ENCODE measurements at places on chromosomes 3 and 15. TPM values are rescaled to one million over a fixed set of nuclear protein-coding genes. Genes with fewer than 3 reads are reported as not detected.

EFHB gene
- 0.76 TPM for total RNA-seq

STAG1 gene
- 25.3 TPM for total RNA-seq

TMC3 gene
- total RNA-seq: not detected

GABRA5 gene
- 1.6 TPM for total RNA-seq

SLCO2A1 gene
- total RNA-seq: 67.6 TPM

CTXN2 gene
- not detected for total RNA-seq

STRA6 gene
- total RNA-seq: not detected

ZNF770 gene
- total RNA-seq: 35.8 TPM

ACSBG1 gene
- total RNA-seq: 0.32 TPM

LMAN1L gene
- total RNA-seq: 110 TPM

CD276 gene
- 77.5 TPM for total RNA-seq

LRRC31 gene
- total RNA-seq: not detected

LRRN1 gene
- 0.32 TPM for total RNA-seq

DNA sequence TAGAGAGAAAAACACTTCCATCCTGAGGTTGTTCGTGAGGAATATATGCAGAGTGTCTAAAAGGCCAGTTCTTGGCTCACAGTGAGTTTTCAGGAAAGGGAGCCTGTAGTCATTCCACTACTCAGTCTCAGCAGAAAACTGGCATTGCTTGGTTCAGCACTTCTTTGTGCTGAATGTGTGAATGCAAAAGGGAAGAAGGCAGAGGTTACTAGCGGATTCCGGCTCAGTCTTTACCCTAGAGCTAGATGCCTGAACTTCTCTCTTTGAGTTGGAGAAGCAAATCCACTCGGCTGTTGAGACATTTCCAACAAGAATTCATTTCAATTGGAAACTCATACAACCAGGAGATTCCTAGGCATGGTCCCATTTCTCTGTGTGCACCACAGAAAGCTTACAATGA, 23.1 kb upstream of the FRMD4B start:
- no peak for DNase-seq

- DNase-seq: peak; percentile 51
Measured at GRCh38 chr3:18008706-18009368, 266.4 kb upstream of the TBC1D5 start.

DNA sequence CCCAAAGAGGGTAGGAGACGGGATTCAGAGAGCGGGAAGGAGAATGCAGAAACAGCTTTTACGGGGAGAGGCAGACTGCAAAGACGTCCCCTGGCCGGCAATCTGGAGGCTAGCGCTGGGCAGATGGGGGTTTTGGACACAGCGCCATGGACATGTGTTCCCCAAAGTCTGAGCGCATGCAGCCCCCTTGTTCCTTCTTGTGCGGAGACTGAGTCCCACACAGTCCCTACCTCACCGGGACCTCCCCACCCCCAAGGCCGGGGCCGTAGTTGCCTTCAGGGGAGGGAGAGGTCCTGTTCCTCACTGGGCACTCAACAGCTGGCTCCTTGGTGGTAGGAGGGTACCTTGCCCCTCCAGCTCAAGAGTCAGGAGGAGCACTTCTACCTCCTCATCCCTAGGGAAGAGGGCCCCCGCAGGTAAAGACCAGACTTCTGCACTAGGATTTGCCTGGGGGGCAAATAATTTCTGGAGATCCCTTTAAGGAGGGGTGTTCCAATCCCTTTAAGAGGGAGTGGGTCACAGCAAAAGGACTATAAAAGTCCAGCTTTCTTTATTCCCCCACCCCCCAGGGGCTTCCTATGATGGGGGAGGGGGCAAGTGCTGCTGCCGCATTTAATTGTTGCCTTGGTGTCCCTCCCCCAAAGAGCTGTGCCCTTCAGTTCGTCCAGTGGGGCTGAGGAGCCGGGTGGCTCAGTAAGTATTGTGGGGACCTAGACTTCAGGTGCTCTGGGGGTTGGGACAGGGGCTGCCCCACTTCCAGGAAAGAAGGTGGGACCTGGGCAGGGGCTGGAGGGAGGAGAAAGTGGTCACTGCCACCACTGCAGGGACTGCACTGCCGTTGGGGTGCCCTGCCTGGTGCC, 3.6 kb upstream of the BAHD1 start:
- no peak for DNase-seq

- no peak for DNase-seq
Measured at GRCh38 chr15:42628761-42629160, 53.4 kb downstream of the STARD9 start.

- DNase-seq: no peak
Measured at GRCh38 chr3:197801891-197802778, 11.1 kb downstream of the LRCH3 start.

- no peak for DNase-seq
Measured at GRCh38 chr3:80232760-80233159, 465.0 kb upstream of the ROBO1 start.

DNA sequence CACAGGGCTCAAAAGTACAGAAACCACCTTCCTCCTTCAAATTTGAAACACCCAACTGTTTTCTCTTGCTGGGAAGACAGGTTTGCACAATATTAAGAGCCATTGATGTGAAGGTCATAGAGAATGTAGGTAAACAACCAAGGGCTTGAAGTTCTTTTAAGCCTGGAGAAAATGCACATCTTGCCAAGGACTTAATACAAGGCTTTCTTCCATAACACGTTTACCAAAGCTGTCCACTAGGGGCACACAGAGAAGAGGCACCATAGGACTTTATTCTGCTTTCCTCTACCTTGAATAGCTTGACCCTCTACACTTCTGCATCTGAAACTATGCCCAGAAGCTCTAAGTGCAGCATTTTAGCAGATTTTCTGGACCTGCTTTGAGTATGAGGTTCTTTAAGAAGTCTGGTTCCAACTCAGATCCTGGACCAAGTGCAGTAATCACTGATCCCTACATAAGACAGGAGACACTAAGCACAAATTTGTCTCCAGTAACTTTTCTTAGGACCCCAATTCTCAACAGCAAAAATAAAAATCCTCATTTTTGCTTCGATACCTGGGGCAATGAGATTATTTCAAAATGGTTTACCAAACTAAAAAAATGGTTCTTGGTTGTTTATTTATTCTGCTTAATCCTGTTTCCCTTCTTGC, 138.0 kb downstream of the FBN1 start:
- no peak for DNase-seq

- DNase-seq: no peak
Measured at GRCh38 chr15:65789759-65790425, 2.2 kb downstream of the DENND4A start.

GRCh38 chr3:179432021-179432420, 19.2 kb downstream of the GNB4 start:
- DNase-seq: no peak

DNA sequence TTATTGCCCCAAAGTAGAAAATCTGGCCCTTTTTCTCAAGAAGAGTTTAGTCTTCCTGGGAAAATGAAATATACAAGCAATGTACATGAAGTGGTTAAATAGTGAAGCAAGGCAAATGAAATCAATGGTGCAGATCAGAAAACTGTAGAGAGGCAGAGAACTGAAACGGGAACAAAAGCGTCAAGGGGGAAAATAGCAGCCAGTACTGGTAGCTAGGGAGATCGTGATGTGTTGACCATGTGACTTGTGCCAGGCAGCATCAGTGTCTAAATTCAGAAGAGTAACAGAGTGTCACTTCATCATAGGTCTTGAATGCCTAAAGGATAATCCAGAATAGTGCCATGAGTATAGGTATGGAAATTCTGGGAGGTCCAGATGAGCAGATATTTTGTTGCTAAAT, 163.1 kb downstream of the CHL1 start:
- no peak for DNase-seq

DNA sequence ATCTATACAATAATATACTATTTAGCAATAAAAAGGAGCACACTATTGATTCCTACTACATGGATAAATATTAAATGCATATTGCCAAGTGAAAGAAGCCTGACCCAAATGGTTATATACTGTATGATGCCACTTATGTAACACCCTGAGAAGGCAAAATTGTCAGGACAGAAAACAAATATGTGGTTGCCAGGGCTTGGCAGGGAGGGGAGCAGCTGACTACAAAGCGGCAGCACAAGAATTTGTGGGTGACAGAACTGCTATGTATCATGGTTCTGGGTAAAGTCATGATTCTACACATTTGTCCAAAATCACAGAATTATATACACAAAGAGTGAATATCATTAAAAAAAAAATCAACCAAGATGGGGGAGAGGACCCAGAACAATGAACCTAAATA, 22.5 kb downstream of the TBC1D2B start:
- DNase-seq: no peak

- DNase-seq: no peak
Measured at GRCh38 chr3:80051602-80051962, 283.8 kb upstream of the ROBO1 start.

- DNase-seq: peak; percentile 81
Measured at GRCh38 chr15:89101302-89102193, 13.3 kb downstream of the ABHD2 start.

DNA sequence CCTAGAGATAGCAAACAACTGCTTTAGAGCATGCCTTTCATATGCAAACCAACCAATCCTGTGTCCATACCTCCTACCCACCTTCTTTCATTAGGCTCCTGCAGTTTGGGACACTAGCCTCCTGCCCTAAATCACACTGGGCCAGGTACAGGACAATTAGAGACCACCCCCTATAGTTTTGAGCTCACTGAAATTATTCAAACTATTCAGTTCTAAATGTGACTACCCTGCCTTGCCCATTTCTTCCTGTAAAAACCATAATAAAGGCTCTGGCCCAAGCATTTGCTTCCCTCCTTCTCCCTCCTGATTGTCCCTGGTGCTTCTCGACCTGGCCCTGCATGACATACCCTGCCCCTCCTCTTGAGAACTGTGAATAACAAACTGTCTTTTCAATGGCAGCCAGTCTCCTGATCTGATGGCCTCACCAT, 31.4 kb upstream of the LRIG1 start:
- DNase-seq: no peak

- DNase-seq: no peak
Measured at GRCh38 chr3:27565201-27565852, 81.1 kb upstream of the SLC4A7 start.

- DNase-seq: no peak
Measured at GRCh38 chr15:69039516-69040225, 25.2 kb downstream of the NOX5 start.

DNA sequence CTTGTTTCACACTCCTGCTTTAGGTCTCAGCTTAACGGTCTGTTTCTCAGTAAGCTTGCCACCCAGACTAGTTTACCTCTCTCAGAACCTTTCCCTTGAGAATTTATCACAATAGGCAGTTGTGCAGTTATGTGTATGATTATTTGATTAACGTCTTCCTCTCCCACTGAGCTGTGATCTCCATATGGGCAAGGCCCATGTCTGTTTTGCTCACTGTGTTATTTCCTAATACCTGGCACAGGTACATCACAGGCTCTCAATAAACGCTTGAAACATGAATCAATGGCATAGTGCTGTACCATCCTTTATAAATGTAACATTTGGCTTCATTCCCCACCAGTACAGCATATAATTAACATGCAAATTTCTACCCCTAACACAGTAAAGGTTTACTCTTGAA, 29.1 kb upstream of the RARRES1 start:
- no peak for DNase-seq

- DNase-seq: peak; percentile 37
Measured at GRCh38 chr15:49215768-49216739, 46.0 kb downstream of the GALK2 start.

DNA sequence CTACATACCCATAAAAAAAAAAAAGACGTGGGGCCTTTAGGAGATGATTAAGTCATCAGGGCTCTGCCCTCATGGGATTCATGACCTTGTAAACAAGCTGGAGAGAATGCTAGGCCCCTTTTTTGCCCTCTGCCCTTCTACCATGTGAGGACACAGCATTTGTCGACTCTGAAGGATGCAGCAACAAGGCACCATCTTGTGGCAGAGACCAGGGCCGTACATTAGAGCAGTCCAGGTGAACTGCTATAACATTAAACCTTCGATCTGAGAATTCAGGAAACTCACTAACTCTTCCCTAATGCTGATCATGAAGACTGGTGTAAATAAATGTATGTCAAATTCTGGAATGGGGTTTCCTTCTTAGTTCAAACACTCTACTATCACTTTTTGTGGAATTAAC, 30.7 kb upstream of the SIAH2 start:
- DNase-seq: no peak

DNA sequence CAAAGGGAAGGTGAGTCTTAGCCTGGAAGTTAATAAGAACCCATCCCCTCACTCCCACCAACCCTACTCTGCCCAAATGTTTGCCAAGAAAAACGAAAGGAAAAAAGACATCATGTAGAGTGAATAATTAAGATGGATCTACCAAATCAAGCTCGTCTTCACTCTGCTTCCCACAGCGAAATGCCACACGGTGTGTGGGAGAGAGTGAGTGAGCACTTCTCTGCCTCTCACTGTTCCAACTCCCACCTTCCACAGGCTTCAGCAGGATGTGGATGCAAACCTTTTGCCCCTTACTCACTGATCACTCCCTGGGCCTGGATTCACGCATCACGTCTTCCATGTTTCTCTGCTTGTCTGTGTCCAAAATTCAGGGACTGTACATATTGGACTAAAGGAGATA, 85.4 kb downstream of the WDR76 start:
- DNase-seq: no peak

DNA sequence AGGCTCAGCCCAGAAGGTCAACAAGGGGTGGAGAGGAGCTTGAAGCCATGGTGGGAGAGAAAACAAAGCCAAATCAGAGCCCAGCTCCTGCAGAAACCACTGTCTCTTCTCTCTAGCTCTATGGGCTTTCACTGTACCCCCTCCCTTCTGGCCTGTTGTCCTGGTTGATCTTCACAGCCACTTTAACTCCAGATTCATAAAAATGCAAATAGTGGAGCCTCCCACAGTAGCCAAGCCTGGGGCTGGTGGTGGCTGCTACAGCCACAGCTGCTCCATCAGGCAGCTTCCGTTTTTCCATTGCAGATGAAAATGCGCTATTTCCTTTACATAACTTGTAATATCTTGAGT, 20.7 kb upstream of the CAV3 start:
- no peak for DNase-seq

GRCh38 chr15:59531066-59531675, 80.4 kb upstream of the GCNT3 start:
- no peak for DNase-seq

- DNase-seq: no peak
Measured at GRCh38 chr3:142105991-142106390, 43.4 kb downstream of the TFDP2 start.

- DNase-seq: no peak
Measured at GRCh38 chr3:136414476-136414875, 164.3 kb downstream of the PCCB start.

DNA sequence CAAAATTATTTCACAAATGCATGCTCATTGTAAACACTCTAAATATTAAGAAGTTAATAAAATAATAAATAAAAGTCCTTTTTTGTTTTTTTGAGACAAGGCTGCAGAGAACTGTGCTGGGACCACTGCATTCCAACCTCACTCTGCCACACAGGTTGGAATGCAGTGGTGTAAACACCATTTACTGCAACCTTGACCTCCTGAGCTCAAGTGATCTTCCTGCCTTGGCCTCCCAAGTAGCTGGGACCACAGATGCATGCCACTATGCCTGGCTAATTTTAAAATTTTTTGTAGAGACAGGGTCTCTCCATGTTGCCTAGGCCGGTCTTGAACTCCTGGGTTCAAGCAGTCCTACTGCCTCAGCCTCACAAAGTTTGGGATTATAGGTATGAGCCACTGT, 578.4 kb downstream of the ZIC1 start:
- DNase-seq: no peak
